ENCODE measurements at places on chromosomes 4 and X.

DNA sequence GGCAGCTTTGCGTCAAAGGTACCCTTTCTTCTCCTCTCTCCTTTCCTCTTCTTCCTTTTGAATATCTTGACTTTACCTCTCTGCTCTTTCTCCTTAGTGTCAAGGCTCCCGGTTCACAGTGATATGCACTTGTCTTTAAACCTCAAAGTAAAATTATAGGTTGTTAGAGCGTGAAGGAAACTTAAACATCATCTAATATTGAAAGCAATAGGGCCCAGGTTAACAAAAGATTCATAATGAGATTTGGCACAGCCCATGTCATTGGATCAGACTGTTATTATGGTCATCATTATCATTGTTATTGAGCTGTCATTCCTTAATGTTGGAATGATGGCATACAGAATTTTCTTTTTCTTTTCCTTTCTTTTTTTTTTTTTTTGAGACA, 32.5 kb downstream of the FTHL17 start:
- DNase-seq: no peak

DNA sequence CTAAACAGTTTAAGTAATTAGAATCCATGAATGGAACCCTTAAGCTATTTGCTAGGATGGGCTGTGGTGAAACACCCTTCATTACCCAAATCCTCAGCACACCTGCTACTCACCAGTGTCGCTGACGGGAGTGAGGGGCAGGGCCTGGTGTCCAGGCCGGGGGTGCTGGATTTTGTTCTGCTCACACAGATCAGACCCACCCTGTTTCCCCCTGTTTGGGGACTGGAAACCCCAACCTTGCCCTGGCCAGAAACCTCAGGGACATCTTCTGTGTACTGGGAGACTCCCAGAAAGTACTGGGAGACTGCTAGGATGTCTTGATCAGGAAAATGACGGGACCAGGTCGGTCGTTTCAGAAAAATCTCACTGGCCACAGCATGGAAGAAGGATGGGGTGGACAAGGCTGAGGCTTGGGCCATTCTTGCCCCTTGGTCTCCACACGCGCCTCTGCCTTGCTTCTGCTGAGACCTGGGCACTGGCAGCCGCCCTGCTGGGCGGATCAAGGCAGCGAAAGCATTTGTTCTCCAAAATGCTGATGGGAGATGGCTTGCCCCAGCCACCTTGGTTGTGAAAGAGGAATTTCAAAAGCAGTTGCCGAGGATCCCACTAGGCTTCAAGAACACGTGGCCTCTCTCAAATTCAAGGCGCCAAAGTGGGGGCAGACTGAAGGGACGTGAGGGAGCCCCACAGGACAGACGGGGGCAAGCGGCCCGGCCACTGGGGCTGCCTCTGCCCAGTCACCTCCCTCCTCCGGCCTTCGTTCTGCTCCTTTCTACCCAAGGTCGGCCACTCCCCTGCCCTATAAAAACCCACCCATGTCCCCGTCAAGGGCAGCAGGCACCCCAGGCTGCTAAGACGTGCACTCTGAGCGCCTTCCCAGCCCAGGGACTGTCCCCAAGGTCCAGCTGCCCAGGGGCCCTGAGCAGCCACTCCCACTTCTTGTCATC, 23.5 kb upstream of the PDE6B start:
- DNase-seq: no peak

- DNase-seq: no peak
Measured at GRCh38 chr4:102180046-102180445, 165.2 kb downstream of the SLC39A8 start.

DNA sequence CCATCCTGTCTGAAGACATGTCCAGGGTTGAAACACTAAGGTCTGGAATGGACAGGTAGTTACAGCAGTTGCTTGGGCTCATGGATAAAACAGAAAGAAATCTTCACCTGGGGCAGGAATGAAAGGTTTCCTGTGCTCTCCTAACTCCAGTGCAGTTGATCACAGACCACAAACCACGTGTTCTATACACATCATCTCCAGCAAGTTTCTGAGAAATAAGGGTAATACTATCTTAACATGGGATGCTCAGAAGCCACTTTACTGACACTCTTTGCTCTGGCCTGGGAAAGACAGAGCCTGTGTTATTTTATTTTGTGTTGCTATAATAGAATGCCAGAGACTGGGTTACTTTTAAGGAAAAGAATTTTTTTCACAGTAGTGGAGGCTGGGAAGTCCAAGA, 16.0 kb downstream of the MAGEB10 start:
- DNase-seq: no peak

GRCh38 chrX:112631892-112632291, 47.8 kb downstream of the LHFPL1 start:
- no peak for DNase-seq

- no peak for DNase-seq
Measured at GRCh38 chr4:136002316-136002715, 1530.0 kb downstream of the PCDH18 start.

DNA sequence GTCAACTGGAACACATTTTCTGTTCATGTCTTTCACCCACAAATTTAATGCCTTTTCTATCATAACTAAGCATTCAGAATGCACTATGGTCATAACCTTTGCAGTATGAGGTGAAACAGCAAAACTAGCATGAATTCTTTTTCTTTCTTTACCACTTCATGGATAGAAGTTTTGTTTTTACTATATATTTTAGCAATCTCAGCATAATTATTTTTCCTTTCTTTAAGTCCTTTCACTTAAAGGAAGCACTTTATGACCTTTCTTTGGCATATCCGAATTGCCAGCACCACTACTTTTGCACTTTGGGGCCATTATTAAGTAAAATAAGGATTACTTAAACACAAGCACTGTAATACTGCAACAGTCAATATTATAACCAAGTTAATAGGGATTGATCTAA, 115.1 kb upstream of the DKK2 start:
- DNase-seq: no peak

GRCh38 chr4:100511896-100512295, 5.9 kb downstream of the EMCN start:
- DNase-seq: no peak

DNA sequence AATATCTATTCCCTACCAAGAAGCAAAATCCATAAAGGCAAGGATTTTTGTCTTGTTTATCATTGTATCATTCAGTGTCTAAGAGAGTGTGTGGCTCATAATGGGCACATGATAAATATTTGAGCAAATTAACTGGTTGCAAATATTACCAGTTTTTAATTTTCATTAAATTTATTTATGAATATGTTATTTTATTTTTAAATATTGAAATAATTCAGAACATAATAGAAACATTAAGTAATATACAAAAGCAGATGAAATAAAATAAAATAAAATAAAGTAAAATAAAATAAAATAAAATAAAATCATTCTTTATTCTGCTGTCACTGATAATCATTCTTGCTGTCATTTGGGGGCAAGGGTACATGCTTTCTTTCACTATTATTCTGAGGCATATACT, 120.9 kb downstream of the NPFFR2 start:
- DNase-seq: no peak

DNA sequence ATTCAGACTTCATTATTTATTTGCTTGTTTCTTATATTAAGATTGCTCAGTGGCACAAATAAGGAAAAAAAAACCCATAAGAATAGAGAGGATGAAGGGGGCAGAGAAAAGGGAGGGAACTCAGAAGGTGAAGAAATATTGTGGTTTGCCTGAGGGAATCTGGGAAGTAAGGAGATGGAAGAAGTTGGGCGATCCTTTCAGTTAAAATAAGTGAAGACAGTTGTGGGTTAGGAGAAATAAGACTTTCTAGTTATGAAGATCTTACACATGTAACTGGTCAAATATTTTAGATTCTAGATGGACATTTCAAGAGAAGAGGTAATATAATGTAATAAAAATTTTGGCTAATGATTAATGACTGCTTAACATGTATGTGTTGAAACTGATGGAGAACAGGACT, 138.7 kb upstream of the LIMCH1 start:
- no peak for DNase-seq

DNA sequence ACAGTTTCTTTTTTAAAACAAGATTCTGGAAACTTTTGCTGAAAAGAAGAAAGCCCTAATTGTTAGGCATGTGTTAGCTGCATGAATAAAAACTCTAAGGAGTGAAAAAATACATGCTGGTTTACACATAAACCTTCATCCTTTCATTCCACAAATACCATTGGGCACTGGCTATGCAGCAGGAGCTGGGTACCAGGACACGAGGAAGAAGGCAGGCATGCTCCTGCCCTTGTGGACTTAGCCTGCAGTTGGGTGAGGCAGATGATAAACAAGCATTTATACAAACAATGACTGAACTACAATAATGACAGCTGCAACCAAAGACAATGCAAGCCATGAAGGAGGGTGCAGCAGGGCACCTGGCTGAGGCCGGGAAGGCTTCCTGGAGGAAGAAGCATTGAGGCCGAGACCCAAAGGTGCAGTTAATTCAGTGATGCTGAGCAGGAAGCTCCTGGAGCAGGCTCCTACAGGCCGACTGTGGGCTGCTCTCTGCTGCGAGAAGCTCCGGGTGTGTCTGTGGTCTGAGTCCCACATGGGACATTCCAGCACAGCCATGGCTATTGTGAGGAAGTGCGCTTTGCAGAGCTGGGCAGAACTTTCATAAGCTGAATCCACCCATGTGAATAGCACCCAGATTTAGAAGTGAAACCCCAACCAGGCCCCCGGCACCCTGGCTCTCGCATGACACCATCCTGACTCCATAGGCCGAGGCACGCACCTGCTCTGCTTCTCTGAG, 44.0 kb upstream of the MXD4 start:
- DNase-seq: no peak

GRCh38 chrX:17591741-17592110, 145.6 kb upstream of the SCML1 start:
- no peak for DNase-seq

GRCh38 chr4:16717266-16717970, 181.0 kb downstream of the LDB2 start:
- no peak for DNase-seq

DNA sequence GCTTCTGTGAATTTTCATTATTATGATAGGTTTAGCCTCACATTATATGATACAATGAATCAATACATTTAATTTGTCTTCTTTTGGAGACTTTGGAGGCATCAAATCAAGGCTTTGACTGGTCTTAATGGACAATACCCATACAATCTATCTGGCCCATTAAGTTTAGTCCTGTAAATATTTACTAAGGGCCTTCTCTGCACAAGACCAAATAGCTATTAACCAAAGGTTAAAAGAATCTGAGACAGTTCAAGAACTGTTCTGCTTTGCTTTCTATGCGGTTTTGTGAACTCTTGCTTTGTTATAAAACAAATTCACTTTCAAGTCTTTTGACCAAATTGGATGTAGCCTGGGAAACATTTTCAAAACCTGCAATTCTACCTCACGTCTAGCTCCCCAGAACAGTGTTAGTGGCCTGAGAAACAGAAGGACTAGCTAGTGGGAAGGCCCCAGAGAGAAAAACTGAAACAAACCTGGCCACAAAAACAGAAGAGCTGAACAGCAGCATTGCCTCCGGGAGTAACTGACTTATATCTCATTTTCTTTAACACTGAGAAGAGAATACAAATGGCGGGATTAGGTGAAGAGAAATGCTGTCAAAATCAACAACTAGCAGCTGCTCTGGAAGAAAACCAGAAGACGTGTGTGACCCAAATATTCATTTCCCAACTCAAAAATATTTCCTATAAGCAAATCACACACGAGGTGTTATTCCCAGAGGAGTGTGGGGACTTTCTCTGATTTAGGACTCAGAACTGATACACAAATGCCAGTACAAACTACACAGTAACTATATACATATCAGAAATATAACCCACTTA, 548 bp downstream of the TLR1 start:
- no peak for DNase-seq

- DNase-seq: no peak
Measured at GRCh38 chr4:158766434-158767044, 2.3 kb upstream of the FNIP2 start.

DNA sequence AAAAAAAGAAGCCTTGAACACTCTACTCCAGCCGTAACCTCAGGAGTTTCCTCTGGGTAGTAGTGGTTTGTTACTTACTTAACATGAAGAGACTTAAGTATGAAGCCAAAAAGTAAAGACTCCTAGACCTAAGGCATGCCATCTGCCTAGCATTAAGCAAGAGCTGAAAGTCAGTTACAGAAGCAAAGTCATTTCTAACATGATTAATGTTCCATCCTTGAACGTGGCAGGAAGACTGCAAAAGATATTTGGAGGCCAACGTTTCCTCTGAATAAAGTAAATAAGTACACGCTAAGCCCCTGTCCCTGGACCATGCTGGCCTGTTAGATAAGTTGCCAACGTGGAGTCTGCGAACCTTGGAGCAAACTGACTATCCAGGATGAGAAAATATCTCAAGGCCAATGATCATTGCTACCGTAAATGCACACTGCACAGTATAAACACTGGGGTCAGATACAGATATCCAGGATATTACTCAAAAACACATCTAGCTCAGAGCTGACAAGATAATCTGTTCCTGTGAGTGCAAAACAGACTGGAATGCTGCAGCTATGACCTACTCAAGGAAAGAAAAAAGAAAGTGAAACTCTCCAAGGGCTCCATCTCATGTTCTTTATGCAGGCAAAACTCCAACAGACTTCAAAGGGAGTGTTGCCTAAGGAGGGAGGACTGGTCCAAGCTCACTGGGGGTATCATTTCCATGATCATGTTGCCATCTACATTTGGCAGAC, 255.8 kb downstream of the COL25A1 start:
- no peak for DNase-seq

DNA sequence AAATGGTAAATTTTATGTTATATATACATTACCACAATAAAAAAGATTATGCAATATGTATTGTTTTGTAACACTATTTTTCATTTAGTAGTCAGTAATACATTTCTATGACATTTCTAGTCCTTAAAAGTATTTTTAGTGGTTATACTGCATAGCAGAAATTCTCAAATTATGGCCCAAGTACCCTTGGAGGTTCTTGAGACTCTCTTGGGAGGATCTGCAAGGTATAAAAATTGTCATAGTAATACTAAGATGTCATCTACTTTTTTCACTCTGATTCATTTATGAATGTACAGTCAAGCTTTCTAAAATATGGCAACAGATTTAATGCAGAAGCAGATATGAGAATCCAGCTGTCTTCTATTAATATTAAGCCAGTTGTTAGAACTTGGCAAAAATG, 138.6 kb upstream of the NAP1L5 start:
- no peak for DNase-seq

DNA sequence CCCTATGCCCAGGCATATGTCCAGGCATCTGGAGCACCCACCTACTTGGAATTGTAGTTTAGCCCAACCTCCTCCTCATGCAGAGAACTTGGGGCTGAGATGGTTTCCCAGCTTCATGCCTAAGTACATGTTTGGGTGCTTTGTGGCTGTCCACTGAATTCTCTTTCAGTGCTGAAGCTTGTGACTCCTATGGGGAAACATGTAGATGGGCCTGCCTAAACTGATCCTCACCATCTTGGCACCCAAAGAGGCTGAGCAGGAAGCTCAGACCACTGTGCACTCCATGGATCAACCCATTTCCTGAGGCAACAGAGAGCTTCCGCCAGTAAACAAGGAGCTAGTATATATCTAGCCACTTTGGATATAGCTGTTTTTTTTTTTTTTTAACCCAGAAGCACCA, 2733.7 kb downstream of the PCDH7 start:
- DNase-seq: no peak

GRCh38 chrX:149629730-149630387, 1.7 kb downstream of the TMEM185A start:
- no peak for DNase-seq

GRCh38 chr4:38605753-38606586, 58.0 kb upstream of the KLF3 start:
- no peak for DNase-seq

- no peak for DNase-seq
Measured at GRCh38 chr4:112947616-112948015, 101.8 kb upstream of the ANK2 start.

- DNase-seq: no peak
Measured at GRCh38 chrX:31555506-31555905, 483.7 kb upstream of the FTHL17 start.

- DNase-seq: no peak
Measured at GRCh38 chr4:64889906-64890610, 480.8 kb upstream of the TECRL start.

All from stimulated activated CD8-positive, alpha-beta memory T cell treated with anti-CD3 and anti-CD28 coated beads, Interleukin-7, amount 100 ng/mL, for 1 hour (primary cell).